Panc1 (cell line): ENCODE measurements at places on chromosomes 13 and 19.

DNA sequence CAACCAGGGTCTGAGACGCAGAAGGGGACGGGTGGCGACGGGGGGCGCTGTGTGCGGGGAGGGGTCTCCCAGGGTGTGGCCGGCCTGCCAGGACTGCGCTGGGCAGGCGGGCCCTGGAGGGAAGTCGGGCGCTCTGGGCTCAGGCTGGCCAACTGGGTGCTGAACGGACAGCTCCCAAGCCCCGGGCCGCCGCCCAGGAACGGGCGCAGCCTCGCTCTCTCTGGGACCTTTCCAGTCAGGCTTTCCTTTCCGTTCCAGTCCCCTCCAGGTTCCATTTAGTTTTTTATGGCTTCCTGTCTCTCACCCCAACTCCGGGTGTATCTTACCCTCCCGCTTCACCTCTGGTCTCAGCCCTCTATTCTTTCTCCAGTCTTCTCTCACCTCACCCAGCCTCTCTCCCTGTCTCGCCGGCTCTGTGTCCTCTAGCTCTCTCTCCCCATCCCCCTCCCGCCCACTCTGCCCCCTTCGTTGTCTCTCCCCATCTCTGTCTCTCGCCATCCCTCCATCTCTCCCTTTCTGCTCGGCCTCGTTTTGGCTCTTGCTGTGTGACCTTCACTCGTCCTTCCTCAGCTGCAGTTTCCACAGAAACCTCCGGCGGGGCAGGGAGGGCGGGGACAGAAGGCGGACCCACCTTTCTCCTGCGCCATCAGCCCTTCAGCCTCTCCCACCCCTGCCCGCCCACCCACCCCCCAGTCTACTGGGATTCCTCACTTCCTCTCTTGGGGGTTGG lies 3.3 kb upstream of the ATP1A3 start:
- no peak for DNase-seq

DNA sequence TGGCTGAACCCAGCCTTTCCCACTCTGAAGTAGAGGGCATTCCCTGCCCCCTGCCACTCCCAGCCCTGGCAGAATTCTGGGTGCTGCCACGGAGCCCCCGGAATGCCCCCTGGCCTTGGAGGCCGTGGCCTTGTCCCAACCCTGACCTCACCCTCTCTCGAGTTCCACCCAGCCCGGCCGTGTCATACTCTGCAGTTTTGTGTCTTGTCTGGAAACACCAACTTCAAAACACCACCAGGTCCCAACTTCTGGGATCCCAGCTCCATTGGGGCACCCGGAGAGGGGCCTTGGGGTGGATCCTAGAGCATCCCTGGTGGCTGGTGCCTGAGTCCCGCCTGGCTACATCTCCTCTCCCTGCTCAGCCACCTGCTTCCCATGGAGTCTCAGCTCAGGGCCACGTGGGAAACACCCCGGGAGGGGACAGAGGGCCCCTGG lies 81.4 kb upstream of the MCF2L start:
- DNase-seq: no peak

DNA sequence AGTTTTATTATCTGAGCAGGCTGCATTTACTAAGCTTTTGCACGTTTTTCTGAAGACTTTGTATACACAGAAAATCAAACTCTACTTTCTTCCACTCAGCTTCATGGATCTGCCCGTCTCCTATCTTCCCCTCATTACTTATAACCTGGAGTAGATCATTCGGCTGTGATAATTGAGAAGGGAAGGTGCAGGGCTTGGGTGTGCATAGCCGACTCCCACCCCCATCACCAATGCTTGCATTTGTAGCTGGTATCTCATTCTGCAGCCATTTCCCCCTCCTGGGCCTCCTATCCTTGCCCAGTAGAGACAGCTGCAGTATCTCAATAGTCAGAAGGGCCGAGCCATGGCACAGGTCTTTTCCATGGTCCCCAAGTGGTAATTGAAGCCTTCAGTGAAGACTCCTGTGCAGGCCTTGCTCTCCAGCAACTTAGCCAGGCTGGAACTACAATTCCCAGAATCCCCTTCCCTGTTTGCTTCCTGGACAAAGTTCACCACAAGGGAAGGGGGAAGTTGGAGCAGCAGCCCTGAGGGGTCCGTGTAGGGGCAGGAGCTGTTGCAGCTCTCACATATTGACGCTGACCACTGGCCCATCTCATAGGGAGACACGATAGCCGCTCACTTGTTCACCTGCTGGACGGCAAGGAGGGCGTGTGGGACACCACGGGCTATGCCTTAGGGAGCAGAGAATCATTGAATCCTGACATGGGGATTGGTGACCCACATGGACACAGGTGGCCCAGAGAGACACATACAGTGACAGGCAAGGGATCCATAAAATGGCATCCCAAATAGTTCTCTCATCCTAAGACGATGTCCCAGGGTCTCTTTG lies 2.1 kb upstream of the SIGLEC8 start:
- DNase-seq: no peak

GRCh38 chr13:108276060-108276459 lies 6.5 kb downstream of the TNFSF13B start:
- DNase-seq: no peak

DNA sequence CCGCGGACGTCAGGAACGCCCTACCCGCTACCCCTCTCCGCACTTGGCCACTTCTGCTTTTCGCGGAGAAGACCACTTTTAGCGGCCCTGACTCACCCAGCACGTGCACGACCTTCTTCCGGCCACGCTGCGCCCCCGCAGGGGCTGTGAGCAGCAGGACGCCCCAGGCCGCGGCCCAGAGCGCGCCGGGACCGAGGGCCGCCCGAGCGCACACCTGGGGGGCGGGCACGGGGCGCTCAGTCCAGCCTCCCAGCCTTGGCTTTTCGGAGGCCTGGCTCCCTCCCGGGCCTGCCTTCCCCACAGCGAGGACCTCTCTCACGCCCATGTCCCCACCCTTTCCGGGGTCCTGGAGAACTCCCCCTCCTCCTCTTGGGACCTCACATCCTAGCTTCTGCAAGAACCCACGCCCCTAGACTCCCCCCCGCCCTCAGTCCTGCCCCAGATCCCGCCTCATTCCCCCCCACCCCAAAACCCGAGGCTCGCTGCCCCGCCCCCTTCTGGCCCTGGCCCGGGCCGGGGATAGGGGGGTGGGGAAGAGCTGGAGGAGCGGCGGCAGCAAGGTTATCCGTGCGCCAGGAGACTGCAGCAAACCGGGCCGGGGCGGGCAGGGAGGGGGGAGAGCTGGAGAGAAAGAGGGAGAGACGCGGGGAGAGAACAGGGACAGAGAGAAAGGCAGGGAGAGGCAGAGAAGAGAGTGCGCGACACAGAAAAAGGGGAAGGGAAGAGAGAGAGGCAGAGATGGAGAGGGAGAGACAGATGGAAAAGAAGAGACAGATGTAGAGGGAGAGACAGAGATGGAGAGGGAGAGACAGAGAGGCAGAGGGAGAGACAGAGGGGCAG lies 11.5 kb downstream of the TM6SF2 start:
- DNase-seq: no peak

GRCh38 chr13:93511011-93511410 lies 284.4 kb downstream of the GPC6 start:
- DNase-seq: no peak

GRCh38 chr13:44300895-44301638 lies 72.6 kb upstream of the SERP2 start:
- no peak for DNase-seq

DNA sequence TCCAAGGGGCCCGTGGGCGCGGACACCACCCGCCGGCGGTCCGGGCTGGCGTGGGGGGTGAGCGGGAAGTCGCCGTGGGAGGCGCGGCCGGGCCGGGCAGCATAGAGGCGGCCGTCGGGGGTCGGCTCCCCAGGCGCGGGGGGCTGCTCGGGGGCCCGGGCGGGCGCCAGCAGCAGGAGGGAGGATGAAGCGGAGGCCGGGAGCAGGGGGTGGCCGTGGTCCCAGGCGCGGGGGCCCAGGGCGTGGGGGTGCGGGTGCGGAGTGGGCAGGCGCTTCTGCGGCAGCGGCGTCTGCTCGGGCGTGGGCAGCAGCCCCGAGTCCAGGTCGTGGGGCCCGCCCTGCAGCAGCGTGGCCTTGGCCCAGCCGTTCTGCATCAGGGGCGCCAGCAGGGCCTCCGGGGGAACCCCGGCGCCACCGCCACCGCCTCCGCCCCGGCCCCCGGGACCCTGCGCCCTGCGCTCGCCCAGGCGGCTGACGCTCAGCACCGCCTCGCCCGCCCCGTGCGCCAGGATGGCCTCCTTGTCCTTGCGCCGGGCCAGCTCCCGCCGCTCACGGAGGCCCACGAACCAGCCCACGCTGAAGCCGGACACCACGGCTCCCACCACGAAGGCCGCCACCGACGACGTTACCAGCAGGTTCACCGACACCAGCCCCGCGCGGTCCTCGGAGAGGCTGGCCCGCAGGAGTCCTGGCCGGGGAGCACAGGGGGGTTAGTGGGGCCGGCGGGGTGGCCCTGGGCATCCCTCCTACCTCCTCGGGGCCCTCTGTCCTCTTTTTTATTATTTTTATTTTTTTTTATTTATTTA lies 4.2 kb upstream of the LRG1 start:
- no peak for DNase-seq

GRCh38 chr19:45920458-45920857 lies 5.9 kb upstream of the NANOS2 start:
- no peak for DNase-seq

DNA sequence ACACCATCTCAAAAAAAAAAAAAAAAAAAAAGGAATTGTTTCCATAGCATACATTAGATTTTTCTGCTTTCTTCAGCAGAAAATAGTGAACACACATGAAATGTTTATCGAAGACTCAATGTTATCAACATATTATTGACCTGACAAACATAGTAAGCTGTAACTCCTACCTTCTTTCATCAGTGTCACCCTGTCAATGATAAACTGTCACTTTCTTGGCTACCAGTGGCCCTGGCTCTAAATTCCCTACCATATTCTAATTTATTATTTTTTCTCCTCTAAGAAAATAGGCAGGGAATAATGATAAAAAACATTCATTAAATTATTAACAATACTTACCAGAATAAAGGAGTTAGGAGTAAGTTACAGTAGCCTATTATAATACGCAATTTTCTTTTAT lies 127.3 kb upstream of the KLHL1 start:
- no peak for DNase-seq

DNA sequence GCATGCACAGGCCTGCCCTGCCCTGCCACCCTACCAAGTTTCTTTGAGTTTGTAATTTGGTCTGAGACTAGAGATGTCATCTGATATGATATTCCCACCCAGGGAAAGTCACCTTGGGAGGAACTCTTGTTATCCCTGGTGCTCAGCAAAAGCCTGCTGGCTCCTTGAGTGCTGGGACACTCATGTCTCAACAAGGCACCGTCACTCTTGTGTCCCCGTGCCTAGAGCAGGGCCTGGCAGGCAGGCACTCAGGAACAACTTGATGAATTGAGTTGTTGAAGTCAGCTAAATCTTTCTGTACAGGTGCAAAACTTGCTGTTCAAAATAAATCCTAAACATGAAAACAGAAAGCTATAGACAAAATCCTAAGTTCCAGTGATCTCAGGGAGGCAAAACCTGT lies 345.4 kb downstream of the KCNRG start:
- no peak for DNase-seq

DNA sequence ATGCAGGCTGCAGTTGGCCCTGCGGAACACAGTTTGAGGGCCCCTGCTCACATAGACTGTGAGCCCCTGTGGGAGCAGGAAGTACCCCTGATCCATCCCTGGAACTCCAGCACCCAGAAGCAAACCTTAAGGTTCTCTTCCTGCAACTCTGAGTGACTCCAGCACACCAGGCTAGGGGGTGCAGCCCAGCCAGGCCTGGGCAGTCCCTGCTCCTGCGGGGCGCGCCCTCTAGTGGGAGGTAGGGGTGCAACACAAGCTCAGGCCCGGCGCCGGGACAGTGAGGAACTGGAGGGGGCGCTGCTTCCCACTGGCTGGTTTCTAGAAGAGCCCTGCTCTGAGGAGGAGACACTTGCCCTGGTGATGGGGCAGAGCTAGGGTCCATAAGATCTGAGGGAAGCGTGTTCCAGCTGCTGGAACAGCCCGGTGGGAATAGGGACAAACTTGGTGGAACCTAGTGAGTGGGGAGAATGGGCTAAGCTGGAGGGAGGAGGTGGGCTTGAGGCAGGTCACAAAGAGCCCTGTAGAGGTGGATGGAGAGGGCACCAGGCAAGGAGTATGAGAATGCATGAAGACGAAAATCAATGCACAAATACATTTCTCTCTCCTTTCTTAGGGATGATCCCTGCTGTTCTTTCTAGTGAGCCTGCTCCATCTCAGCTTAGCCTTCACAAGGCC lies 5.0 kb downstream of the ZSCAN5A start:
- DNase-seq: no peak

- DNase-seq: no peak
These were observed 189.6 kb upstream of the CSNK1A1L start for GRCh38 chr13:37295071-37295470.

GRCh38 chr19:7928741-7929701 lies 3.1 kb upstream of the CTXN1 start:
- no peak for DNase-seq

- DNase-seq: no peak
These were observed 52.2 kb upstream of the RANBP3 start for GRCh38 chr19:6030214-6030507.

DNA sequence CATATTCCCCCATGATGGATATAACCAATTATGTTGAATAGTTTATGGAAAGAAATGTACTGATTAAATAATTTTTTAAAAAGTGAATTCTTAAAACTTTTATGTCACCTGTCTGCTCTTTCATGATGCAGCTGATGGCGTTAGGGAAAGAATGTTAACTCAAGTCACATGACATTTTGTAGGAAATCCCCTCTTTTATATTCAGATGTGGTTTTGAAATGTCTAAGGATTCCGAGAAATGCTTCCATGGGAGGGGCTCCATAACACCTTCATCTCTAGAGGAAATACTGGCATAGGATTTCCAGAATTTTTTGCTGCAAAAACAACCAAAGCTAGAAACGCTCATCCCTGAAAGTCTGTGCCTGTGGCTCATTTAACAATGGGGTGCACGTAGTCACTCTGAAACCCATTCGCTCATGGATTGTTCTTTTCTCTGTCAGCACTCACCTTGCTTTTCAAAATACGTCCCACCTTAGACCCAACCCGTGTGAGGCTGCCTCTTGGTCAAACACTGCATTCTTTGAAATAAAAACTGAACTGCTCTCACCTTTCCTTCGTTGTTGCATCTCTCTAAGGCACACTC lies 288.9 kb downstream of the SHISA2 start:
- DNase-seq: no peak

DNA sequence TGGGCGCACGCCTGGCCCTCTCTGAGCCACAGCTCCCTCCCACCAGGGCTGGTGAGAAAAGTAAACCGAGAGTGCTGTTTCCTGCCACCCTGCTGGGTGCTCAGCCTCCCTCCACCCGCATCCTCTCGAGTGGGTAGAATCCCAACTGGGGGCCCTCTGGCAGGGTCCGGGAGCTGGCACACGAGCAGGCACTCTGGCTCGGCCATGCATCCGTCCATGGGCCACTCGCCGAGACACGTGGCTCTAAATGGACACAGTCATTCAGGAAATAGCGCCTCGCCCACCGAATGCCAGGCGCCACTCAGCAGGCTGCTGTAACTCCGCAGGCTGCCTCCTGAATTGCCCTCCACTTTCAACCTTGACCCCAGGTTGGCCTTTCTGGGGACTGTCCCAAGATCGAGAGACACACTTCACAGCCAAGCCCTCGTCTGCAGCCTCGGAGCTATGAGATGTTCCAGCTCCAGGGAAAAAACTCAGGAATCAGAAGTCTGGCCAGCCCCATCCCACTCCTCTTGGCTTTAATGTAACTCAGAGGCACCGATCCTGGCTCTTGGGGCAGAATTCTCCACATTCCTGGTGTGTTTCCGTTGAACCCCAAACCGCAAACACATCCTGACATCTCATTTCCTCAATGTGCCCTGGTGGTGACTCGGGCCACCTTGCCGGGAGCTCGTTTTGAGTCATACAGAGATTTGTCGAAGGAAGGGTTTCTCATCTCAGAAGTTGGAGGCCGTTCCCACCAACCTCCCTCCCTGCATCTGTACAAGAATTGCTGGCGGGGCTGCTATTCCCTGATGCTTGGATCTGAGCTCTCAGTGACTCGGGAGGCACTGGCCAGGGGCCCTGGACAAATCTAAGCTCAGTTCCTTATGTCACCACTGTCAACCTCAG lies 14.1 kb downstream of the KLF2 start:
- DNase-seq: no peak
